ENCODE measurements at places on chromosomes 1 and 21.

DNA sequence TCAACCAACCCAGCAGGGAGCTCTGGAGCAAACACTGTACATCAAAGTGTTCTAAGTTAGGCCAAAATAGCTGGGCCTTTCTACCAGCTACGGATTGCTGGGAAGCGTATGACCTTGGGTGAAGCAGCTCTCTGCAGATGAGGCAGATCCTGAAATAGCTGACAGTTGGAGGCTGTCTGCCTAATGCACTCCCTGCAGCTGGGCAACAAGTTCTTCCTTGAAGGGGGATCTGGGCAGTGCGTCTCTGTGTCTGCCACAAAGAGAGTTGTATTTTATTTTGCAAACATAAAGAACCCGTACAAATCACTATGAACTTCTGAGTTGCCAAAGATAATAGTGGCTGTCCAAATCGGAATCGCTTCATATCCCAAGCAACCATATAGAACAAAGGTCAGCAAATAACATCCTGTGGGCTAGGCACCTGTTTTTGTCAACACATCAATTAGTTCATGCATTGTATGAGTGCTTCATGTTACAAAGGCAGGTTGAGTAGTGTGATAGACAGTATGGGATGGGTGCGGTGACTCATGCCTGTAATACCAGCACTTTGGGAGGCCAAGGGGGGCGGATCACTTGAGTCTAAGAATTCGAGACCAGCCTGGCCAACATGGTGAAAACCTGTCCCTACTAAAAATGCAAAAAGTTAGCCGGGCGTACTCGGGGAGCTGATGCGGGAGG lies 29.1 kb upstream of the KLF17 start:
- DNase-seq = no peak

GRCh38 chr21:46065215-46065913 lies 32.5 kb upstream of the COL6A2 start:
- no peak for DNase-seq

DNA sequence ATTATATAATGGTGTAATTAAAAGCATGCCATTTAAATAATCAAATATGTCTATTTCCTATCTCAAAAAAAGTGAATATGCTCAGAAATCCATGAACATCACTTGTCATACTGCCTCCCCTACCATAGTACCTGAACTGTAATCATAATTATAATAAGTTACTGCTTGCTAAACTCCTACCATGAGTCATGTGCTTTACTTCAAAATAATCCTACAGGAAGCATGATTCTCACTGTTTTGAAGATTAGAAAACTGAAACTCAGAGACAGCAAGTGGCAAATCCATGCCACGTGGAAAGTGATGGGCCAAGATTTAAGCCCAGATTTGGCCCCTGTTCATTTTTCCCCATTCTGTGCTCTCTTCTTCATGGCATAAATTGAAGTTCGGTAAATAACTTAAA lies 5.2 kb downstream of the LRRC7 start:
- no peak for DNase-seq

DNA sequence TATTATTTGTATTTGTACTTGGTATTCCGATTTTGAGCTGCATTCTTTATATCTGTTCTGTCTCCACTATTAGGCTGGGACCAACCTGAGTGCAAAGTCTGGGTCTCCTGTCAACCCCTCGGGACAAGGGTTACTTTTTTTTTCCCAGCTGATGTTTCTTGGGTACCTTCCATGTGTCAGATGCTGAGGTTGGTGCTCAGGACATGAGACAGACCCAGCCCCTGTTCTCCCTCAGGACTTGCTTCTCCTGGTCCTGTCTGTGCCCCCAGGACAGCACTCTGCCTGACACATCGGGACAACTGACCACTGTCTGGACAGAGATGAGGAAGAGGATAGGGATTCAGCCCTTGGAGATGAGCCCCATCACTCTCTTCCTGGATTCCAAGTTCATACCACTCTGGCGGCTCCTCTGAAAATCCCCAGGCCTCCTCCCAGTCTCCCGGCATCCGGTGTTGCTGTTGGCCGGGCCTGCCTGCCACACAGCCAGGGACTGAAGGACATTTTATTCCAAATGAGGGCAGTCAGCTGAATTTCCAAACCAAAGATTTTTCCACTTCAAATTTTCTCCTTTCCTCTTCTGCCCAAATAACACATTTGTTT lies 55.6 kb upstream of the FMOD start:
- no peak for DNase-seq

DNA sequence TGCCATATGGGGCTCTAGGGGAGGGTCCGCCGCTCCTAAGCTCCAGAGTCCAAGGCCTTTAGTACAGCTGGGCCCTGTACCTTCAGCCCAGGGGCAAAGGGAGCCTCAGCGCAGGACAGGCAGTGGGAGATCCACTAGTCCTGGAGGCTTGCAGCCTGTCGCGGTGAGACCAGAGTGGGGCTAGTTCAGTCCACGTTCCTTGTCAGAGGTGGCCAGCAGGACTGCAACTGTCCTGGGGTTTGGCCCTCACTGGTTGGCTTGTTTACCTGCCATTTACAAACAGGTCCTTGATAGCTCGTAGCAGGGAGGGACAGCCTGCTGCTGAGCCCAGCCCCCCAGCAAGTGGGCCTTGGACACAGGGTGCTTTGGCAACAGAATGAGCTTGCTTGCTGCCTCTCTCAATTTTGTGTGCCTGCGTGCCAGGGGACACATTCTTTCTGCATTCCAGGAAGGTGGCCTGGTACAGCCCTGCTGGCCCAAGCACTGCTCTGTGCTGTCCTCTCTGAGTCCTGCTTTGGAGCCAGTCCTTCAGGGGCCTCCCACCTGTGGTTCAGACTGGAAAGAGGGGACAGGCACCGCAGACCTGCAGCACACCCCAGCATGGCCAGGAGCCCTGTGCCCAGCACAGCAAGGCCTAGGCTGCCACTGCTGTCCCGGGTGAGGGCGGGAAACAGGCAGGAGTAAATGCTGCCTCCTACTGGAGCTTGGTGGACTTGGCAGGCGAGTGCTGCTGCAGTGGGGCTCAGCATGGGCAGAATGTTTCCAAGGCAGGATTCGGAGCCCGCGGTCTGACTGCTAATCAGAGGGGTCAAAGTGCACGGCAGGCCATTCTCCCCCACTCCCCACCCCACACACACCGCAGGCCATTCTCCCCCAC lies 15.2 kb downstream of the H6PD start:
- no peak for DNase-seq

DNA sequence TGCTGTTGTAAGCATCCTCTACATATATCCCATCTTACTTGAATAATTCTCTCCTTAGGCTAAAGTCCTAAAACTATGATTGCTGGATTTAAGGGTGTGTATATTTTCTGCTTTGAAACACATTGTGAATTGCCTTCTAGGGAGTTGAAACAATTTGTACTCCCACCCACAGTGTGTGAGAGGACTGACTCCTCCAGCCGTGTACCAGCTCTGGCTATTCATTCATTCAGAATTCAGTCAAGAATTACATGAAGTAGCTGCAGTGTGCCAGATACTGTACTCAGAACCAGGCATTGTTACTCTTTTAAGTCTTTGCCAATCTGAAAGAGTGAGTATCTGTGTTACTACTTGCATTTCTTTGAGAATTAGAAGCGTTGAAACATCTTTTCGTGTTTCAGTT lies 135.0 kb downstream of the DHRS3 start:
- DNase-seq = no peak

DNA sequence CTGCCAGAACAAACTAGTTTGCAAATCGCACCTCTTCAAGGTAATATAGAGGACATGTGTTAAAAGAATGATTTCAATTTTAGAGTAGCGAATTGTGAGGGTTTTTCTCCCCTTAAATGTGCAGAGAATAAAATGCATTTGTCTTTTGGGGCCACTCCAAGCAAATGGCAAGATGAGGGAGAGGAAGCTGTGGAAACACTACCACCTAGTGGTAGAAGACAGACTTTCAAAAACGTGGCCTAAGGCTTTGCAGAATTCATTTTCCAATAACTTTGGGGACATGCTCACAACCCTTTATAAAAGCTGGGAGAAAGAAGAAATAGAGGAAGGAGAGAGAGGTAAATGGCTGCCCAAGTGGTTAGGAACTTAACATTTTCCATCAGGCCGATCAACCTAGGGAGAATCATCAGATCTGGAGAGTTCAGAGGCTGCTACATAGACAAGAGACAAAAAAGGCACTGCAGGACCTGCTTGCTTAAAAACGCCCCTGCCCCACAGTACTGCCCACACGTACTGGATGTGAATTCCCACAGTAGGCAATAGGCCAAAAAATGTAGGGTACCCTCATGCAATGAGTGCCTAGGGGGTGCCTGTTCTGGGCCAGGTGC lies 15.7 kb upstream of the RCAN1 start:
- peak; percentile 81 for DNase-seq

DNA sequence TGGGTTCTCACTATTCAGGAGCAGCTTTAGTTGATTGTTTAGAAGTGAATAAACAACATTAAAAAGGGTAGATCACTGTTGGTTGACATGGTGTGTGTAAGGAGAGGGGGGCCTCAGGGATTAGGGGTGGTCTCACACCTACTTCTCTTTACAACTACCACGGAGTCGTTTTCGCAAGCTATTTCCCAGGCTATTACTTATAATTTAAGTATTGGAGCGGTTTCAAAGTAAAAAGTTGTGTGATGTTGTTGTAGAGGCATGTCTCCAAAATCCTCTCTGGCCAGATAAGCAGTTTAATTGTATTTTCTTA lies 1.3 kb downstream of the GPSM2 start:
- no peak for DNase-seq

DNA sequence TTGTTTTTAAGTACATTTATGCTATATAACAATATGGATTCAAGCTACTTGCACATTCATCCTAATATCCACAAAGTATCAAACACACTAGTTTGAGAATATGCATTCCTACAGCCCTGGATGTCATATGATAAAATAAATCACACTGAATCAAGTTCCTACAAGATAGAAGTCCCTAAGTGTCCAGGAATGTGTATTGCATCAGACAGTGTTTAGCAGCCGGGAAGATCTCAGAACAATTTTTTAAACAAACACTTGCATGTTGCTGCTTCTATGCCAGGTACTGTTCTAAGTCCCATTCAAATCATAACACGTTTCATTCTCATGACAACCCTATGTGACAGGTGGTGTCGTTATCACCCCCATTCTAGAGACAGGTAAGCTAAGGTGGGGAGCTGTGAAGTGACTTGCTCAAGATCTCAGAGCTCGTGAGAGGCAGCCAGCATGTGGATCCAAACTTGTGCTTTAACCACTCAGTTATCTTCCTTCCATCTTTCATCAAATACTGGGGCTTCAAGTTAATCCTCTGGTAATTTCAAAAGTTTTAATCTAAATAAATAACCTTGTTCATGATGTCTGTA lies 68.3 kb upstream of the KIF26B start:
- no peak for DNase-seq

DNA sequence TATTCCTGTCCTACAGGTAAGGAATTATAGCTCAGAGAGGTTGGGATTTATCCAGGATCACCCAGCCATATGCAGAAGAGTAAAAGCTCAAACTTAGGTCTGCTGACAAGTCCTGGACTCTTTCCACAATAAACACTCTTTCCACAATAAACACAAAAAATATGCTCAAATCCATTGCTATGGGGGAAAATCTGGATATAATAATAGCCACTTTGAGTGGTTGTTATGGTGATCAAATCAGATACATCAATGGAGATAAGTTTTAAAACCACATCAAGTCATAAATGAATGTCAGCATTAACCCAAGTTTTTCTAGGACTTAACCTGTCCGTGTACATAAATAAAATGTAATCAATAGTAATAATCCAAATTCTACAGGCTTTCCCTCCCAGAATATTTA lies 22.3 kb upstream of the TTF2 start:
- DNase-seq = no peak

- DNase-seq = no peak
Measured at GRCh38 chr1:83808536-83808935, 190.4 kb downstream of the TTLL7 start.

DNA sequence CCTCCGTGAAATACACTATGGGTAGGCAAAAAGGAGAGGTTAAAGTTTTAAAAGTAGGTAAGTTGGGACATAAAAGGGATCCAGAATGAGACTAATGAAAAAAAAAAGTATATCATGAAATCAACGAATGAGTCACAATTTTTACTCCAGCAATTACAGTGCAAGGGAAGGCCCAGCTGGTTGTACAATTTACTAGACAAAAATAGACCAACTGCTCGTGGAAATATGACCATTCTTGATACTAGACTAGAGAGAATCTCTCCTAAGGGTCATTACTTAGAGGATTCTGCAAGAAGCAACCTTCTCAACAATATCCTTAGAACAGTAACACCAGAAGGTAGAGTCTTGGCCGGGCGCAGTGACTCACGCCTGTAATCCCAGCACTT lies 55.1 kb upstream of the EFHD2 start:
- DNase-seq = no peak

- no peak for DNase-seq
Measured at GRCh38 chr1:94528299-94528698, 13.3 kb downstream of the F3 start.

- no peak for DNase-seq
Measured at GRCh38 chr1:50084389-50084788, 24.3 kb upstream of the ELAVL4 start.

DNA sequence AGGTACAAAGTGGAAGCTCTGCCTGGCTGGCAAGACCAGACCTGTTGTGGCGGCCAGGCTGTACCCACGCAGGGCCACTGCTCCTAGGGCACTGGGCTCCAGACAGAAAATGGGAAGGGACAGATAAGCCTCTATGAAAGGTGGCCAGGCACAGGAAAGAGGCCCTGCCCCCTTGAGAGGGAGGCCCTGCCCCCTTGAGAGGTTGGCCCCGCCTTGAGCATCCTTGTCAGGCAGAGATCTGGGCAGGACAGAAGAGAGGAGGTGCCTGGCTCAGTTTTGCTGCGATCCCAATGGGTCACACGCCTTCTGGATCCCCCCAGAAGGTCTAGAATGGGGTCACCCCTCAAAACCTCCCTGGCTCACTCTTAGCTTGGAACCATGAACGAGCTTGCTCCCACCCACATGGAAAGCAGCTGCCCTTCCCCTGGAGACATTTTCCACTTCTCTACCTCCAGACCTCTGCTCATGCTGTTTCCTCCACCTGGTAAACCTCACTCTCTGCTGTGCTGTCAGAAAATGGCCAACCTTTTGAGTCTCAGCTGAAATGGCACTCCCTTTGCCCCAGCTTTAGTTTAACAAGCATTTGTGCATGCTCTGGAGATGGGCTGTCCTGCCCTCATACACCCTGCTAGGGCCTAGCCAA lies 17.5 kb upstream of the ECE1 start:
- no peak for DNase-seq

GRCh38 chr1:119279456-119280381 lies 88.9 kb upstream of the HAO2 start:
- no peak for DNase-seq

DNA sequence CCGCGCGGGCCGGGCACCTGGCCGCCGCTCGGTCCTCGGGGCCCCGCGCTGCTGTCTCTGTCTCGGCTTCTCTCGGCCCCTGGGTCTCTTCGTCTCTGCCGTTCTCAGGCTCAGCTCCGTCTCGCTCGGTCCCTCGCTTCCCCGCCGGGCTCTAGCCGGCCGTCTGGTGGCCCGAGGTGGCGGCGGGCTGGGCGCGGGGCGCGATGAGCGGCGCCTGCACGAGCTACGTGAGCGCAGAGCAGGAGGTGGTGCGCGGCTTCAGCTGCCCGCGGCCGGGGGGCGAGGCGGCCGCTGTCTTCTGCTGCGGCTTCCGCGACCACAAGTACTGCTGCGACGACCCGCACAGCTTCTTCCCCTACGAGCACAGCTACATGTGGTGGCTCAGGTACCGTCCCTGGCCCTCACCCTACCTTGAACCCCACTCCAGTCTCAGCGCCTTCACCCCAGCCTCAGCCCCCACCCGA lies 355 bp downstream of the SHISAL2A start:
- no peak for DNase-seq
